Myocyte (in vitro differentiated cells): ENCODE measurements at places on chromosomes 12 and 14. TPM values are rescaled to one million over a fixed set of nuclear protein-coding genes. Genes with fewer than 3 reads are reported as not detected.

- DNase-seq, result peak; percentile 70
These were observed 91.5 kb upstream of the ZFP36L1 start for GRCh38 chr14:68884031-68885030.

GRCh38 chr14:71472356-71473340 lies 459.6 kb upstream of the RGS6 start:
- DNase-seq, result no peak

- DNase-seq, result no peak
These were observed 344.5 kb downstream of the TMTC2 start for GRCh38 chr12:83031196-83031595.

DNA sequence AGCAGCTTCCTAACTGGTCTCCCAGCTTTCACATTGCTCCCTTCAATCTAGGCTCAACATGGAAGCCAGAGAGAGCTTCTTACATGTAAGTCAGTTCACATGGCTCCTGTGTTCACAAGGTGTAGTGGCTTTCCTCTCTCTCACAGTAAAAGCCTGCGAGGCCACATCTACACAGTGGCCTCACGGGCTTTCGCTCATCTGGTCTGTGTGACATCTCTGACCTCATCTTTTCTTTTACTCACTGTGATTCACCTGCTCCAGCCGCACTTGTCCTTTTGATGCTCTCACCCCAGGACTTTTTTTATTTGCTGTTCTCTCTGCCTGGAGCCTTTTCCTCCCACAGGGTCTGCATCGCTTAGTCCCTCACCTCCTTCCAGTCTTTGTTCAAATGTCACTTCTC lies 122.1 kb downstream of the SLC5A8 start:
- no peak for DNase-seq

DNA sequence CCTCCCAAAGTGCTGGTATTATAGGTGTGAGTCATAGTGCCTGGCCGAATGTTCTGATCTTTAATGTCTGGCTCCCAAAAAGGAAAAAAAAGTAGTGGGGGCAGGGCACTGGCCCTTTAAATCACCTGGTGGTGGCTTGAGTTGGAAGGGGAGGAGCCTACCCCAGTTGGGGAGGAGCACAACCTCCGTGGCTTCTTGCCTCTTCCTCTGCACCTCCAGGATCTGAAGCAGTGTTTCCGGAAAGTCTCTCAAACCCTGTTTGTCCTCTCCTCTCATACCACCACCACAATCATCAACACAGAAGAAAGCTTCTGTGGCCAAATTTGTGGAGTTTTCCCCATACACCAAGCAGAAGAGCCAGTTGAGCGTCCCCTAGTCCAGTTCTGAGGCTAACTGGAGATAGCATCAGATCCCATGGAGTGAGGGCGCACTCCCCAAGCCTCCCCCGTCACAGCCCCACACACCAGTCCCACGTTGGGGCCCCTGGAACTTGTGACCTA lies 24.3 kb upstream of the RCOR1 start:
- DNase-seq, result no peak

DNA sequence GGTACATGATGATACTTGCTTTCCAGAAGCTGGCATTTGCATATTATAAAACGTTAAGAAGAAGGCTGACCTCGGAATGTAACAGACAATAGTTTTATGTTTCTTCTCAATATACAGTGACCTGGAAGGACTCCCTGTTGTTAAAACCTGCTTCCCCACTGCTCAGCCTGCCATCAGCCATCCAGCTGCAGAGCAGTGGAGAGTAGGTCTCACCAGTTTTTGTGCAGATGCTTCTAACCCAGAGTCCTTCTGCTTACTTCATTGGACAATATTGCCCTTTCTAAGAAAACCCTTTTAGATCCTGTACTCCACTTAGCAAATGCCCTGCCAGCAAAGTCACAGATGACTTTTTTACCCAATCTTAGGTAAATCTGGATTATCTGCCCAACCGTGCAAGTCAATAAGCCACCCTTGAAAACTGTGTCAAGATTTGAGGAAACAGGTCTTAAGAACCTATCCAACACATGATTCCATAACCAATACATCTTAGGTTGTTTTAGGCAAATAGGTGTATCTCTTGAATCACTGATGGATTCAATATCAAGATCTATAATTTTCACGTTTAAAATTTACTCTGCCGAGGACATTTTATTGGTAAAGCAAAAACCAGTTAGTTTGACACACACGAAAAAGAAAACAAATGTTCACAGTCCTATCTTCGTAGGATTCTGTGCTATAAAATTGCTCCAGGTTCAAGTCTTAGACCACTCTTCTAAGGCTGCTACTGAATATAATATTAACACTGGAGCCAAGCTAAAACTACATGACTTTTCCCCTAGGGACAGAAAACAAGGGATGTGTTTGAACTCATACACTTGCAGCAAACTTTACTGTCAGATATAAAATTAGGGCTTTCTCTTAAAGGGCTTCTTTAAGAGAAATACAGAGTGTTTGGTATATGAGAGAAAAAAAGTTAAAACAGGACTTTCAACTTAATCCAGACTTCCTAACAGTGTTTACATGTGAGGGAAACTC lies 5.7 kb downstream of the PHLDA1 start:
- no peak for DNase-seq

KCNC2 gene
- not detected in 2 replicates for total RNA-seq

DNA sequence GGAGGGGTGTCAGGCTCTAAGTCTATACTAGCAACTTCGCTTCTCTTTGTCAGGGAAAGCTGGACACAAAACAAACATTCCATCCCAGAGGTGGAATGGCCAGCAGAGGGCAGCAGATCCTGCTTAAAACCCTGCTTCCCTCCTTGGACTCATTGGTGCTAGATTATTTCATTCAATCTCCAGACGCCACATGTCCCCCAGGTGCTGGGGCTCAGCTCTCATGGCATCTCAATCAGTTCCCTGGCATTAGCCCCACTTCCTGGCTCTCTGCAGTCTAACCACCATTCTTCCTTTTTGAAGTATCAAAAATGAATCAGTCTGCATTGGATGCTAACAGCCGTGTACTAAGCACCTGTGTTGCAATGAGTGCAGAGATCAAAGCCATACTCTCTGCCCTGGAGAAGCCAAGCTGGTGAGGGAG lies 8.1 kb upstream of the PPP1R1A start:
- DNase-seq, result peak; percentile 77

CD69 gene
- total RNA-seq, result not detected in 2 replicates

DAO gene
- total RNA-seq, result not detected in 2 replicates

BIN2 gene
- not detected in 2 replicates for total RNA-seq

KRT6A gene
- total RNA-seq, result not detected in 2 replicates
